ENCODE measurements at places on chromosomes 2 and 18. TPM values are rescaled to one million over a fixed set of nuclear protein-coding genes. Genes with fewer than 3 reads are reported as not detected.

DNA sequence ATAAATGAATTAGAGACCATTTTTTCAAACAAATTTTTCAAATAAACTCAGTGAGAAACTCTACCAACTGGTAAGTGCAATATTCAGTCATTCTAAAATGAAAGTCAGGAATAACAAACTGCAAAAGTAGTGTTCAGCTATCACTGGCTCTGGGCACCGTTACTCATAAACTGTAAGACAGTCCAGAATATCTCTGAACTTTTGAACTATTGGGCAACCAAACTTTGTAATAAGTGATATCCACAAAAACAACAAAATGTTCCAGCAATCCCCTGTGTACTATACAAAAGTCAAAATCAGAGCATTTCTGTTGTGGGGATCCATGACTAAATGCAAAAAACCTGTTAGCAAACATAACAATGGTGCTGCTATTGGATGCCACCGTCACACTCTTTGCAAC is 56.3 kb downstream of the SLC25A12 start:
- no peak overlapping the region for H3K27ac ChIP-seq
- DNase-seq, result no peak
- H3K4me1 ChIP-seq, result peaks cover 8% of the 10 kb centered on the region
- H3K27me3 ChIP-seq, result no peaks in the 10 kb centered on the region

DNA sequence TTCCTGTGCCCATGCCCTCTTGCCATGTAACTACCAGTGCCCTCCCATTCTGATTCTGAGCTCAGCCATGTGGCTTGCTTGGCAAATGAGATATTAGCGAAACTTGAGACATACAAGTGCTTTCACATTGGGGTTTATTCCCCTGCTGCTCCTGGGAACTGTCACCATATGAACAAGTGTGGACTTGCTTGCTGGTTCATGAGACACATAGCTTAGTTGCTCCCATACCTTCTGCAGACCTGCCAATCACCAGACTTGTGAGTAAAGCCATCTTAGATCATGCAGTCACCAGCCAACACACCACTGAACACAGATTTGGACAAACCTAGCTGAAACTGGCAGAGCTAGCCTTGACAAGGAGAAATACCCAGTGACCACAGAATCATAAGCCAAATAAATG is 155.1 kb downstream of the SS18 start:
- H3K27me3 ChIP-seq, result peaks cover 11% of the 10 kb centered on the region
- DNase-seq, result no peak
- H3K4me1 ChIP-seq, result no peaks in the 10 kb centered on the region

DNA sequence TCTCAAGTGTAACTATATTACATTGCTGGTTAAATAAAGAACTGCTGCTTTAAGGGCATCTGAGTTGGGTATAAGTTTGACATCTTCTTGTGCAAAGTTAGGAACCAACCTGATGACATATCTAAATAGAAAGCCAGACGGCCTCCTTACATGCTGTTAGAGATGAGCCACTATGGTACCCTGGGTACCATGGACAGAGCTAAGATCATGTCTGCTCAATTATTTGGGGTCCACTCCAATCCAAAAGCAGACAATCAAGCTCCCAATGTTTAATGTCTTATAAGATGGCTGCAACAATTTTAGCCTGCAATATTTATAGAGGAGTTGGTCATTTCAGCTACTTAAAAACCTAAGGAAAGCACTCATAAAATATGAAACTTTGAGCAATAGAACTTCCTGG is 86.2 kb downstream of the UPP2 start:
- H3K27me3 ChIP-seq, result peaks cover under 1% of the 10 kb centered on the region
- H3K36me3 ChIP-seq, result no peaks in the 10 kb centered on the region
- no peak overlapping the region for H3K4me3 ChIP-seq

GRCh38 chr2:70790136-70790828 is at the start of gene FIGLA:
FIGLA (minus strand) TSS chr2:70790643; CDS start chr2:70790638, 5 bp downstream.
- no peak for DNase-seq
- H3K27me3 ChIP-seq, result peaks cover 39% of the 10 kb centered on the region
- H3K4me1 ChIP-seq, result peaks cover 8% of the 10 kb centered on the region
- H3K36me3 ChIP-seq, result no peaks in the 10 kb centered on the region
- H3K4me3 ChIP-seq, result peak within 1 kb of the TSS; percentile 58

DNA sequence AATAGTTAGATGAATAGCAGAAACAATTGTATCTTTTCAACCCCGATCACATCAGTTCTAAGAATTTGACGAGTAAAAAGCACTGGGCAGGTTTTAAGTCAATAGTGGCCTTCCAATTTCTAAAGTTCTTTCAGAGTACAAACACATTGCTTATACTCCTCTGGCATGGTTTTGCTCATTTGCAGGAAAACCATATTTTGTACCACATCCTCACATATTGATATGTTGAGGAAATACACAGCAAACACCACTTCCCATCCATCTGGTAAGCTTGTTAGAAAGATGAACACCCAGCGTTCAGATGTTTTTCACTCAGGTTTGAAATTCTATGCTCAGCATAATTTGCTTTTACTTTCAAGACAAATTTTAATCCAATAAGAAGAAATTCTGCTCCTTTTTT is 344.6 kb upstream of the ACVR2A start:
- no peak overlapping the region for H3K4me3 ChIP-seq
- H3K27ac ChIP-seq, result no peak overlapping the region
- no peaks in the 10 kb centered on the region for H3K36me3 ChIP-seq
- no peaks in the 10 kb centered on the region for H3K27me3 ChIP-seq
- no peak for DNase-seq

- no peaks in the 10 kb centered on the region for H3K4me1 ChIP-seq
- no peak overlapping the region for H3K4me3 ChIP-seq
- no peaks in the 10 kb centered on the region for H3K36me3 ChIP-seq
- H3K27me3 ChIP-seq, result no peaks in the 10 kb centered on the region
- H3K27ac ChIP-seq, result no peak overlapping the region
Measured at GRCh38 chr2:184945326-184945725, 347.0 kb downstream of the ZNF804A start.

GRCh38 chr18:79046522-79046921 is 22.7 kb upstream of the ATP9B start:
- DNase-seq, result no peak
- no peaks in the 10 kb centered on the region for H3K4me1 ChIP-seq
- H3K27me3 ChIP-seq, result no peaks in the 10 kb centered on the region
- H3K36me3 ChIP-seq, result no peaks in the 10 kb centered on the region
- no peak overlapping the region for H3K4me3 ChIP-seq

DNA sequence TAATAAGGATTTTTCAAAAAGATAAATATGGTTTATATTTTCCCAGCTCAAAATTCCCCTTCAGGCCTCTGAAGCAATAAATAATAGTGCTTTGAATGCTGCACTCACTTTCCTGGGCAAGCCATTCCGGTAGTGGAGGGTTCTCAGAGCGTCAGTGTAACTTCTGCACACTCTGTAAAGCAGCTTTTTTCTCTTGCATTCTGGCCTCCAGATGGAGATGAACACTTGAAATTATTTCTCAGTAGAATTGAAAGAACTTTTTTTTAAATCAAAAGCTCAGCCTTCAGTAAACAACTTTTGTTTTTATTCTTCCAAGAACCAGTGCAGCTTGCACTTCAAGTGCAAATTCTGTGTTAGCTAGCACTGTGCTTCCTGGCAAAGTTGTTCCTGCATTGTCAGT is 281.1 kb upstream of the RAB12 start:
- DNase-seq, result no peak
- H3K36me3 ChIP-seq, result peaks cover 18% of the 10 kb centered on the region
- H3K4me3 ChIP-seq, result no peak overlapping the region
- no peaks in the 10 kb centered on the region for H3K27me3 ChIP-seq
- peaks cover 45% of the 10 kb centered on the region for H3K4me1 ChIP-seq
- H3K27ac ChIP-seq, result no peak overlapping the region

Gene ELMOD3
- total RNA-seq, result 9.0 TPM

Gene SESTD1
- total RNA-seq, result 17.8 TPM

All from HFFc6 (cell line).